Natural killer cell (primary cell): ENCODE measurements at places on chromosomes 12 and 14.

DNA sequence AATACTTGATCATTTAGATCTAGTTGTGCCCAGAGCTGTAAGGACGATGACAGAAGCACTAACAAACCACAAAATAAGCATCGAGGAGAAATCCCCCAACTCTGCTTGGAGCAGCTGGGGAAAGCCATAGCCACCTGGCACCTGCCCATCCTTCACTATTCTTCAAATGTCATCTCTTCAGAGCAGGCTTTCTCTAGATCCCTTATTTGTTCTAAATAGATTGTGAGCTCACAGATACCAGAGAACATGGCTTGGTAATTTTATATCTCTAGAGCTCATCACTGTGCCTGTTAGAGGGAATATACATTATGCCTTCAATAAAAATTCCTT is 50.9 kb downstream of the GRIP1 start:
- DNase-seq, result no peak

GRCh38 chr12:106074706-106075392 is 63.9 kb downstream of the NUAK1 start:
- no peak for DNase-seq

DNA sequence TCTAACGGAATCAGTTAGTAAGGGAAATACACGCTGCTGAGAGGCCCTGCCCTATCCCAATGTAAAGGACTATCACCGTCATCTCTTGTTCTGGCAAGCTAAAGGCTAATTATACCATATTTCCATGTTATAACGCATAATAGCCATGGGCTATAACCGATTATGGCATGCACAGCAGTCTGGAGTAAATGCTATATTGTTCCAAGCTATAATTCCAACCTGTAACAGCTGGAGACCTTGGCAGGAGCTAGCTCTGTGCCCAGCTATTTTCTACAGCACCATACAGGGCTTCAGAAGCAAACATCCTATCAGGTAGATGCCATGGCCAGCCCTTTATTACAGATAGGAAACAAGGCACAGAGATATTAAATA is 26.3 kb downstream of the SYNE3 start:
- DNase-seq, result no peak

DNA sequence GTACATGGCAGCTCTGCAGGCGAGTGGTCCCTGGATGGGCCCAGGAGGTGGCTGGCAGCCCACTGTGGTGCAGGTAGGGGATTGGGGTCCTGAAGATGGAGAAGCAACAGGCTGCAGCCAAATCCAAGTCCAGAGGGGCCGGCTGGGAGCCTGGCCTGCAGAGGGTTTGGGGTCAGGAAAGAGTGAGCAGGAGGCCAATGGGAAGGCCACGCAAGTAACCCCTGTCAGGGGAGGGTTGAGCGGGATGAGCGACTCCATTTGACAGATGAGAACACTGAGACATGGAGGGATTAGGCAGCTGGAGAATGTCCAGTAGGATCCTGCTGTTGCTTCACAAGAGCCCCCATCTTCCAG is 136.0 kb downstream of the BCL11B start:
- DNase-seq, result peak; percentile 11
